Stimulated activated CD4-positive, alpha-beta T cell treated with anti-CD3 and anti-CD28 coated beads, Interleukin-12 subunit alpha, Interleukin-12 subunit beta, amount 100 ng/mL, for 24 hours (primary cell): ENCODE measurements at places on chromosomes 2 and 18.

- DNase-seq: no peak
These were observed 69.6 kb downstream of the R3HDM1 start for GRCh38 chr2:135600915-135601314.

GRCh38 chr2:152930501-152930900 is 212.1 kb downstream of the ARL6IP6 start:
- no peak for DNase-seq

- DNase-seq: no peak
These were observed 261.6 kb upstream of the KYNU start for GRCh38 chr2:142615876-142616275.

- DNase-seq: no peak
These were observed 20.8 kb downstream of the GAREM2 start for GRCh38 chr2:26193578-26194231.

DNA sequence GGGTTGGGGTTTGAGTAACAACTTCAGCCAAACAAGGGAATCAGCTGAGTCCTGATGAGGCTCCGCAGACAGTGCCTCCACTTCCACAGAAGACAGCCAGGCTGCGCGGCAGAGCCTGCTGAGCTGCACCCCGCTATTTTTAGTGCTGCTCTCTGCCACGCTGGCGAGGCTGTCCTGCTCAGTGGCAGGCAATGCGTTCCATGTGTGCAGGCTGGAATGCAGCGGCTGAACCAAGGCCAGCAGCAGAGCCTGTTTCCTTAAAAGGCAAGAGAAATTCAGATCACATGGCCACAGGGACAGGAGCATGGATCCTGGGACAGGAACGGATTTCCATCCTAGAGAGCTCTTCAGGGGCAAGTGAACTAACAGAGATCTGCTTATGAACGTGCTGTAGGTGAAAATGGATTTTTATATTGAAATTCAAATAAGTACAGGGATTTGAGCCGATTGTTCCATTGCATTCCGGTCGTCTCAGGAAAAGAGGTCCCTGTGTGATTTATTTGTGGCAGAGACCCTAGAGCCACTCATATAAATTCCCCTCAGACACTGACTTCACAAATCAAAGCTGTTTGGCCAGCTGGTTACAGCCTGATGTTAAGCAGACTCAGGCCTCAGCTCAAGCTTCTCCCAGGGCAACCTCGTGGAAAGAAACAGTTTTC is 98.7 kb downstream of the COL6A3 start:
- no peak for DNase-seq

DNA sequence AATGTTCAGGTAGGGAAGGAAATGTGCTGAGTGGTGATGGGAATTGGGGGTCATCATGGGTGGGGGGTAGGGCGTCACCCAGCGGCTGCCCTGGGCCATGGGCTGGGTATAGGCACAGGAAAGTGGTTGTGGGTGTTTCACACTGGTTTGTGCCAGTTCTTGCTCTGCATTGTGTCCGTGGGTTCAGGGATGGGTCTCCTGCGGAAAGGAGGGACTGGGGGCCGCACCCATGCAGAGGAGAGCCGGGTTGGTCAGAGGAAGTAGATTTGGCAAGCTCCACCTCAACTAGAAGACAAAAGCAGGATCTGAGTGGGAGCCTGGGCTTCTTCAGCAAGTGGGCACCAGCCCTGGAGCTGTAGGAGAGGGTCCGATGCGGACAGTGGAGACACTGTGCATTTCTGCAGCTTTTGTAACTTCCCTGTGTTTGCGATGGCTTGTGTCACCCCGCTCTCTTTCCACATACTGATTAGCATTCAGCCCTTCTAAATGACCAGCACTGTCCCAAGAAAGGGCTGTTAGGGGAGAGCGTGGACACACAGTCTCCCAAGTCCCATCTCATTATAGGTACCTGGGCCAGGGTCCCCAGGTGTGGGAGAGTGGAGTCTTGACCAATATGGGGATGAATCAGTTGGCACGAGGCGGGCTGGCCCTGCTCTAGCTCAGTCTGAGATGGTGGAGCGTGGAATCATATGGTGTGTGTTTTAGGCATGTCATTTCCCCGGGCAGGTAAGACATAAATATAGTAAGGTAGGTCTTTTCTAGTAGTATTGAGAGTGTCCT is 67.2 kb downstream of the LRRFIP1 start:
- DNase-seq: no peak

DNA sequence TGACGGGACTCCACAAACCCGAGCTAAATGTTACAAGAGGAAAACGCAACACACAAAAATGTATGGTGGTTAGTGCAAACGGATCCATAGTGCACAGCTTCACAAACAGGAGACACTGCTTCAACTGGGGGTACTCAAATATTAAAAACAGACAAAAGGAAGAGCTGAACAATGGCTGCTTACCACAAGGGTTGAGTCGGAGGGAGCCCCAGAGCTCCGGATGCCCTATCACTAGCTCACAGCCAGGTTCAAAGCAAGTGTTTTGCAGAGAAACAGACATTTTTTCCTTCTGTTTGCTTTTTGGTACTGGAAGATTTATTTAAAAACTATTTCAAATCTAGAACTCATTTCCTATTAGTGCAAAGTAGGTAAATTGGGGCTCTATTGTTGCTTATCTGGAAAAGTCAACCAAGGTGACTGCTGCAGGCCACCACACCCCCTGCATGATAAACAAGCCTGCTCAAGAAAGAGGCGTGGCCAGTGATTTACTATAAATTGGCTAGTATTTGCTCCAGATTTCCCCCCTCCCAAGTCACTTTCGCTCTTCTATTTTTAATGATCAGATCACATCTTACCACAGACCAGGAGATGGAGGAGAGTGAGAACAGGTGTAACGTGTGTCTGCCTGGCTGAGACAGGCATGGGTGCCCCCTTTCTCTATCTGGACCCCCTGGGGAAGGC is 46.5 kb downstream of the ZAP70 start:
- no peak for DNase-seq

- DNase-seq: no peak
These were observed 27.6 kb downstream of the SLC1A4 start for GRCh38 chr2:65016789-65017188.

DNA sequence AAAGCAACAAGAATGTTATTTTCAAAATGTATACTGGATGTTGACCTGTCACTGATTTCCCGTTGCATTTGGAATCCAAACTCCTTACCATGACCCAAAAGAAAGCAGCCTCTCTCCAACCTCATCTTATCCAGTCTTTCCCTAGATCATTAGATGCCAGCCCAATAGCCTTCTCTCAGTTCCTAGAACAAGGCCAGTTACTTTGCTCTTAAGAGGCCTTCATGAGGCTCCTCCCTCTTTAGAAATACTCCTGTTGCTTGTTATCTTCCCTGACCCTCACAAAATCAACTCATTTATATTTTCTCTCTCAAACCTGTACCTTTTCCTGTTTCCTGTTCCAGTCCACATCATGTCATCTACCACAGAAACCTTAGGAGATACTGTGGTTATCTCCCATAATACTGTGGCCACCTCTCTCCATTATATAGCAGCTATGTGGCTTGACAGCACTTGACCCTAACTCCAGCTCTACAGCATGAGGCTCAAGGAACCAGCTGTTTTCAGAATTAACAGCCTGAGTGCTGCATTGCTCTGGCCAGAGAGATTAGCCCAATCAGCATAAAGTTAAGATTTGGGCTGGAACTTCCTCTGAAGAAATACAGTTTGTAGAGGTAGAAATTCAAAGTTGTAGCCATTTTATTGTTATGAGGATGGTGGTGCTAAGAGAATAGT is 22.8 kb downstream of the SRBD1 start:
- no peak for DNase-seq

GRCh38 chr2:39469807-39470206 is 32.7 kb upstream of the MAP4K3 start:
- no peak for DNase-seq
